Nephron progenitor cell (in vitro differentiated cells): ENCODE measurements at places on chromosomes 4 and X.

- no peak for DNase-seq
Observed at GRCh38 chr4:21986307-21986706, 37.7 kb upstream of the KCNIP4 start.

- DNase-seq: no peak
Observed at GRCh38 chr4:80492761-80493160, 157.2 kb downstream of the CFAP299 start.

DNA sequence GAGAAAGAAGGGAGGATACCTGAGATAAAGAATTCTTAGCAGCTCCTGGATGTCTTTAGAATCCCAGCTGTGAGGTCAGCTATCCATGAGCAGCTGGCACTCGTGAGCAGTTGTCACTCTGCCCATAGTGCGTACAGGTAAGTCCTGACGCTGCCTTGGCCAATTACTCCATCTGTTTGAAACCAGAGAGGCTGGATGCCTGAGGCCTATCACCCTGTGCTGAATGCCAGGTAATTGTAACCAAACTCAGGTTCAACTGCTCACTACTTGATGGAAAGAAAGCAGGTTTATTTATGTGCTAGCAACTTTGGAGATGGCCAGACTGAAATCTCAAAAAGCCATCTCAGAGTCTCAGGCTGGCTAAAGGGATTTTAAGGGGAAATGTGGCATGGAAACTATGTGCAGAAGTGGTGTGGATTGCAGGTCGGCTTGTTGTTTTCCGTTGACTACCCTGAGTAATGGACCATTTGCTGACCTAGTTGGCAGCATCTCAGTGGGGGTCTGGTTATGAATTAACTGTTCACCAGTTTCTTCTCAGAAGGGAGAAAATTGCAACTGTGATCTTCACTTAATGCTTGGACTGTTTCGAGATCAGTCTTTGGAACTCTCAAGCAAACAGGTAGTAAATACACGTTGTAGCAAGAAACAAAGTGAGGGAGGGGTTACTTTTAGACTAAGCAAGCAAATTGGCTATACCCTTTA, 1614.0 kb upstream of the PCDH10 start:
- DNase-seq: no peak

DNA sequence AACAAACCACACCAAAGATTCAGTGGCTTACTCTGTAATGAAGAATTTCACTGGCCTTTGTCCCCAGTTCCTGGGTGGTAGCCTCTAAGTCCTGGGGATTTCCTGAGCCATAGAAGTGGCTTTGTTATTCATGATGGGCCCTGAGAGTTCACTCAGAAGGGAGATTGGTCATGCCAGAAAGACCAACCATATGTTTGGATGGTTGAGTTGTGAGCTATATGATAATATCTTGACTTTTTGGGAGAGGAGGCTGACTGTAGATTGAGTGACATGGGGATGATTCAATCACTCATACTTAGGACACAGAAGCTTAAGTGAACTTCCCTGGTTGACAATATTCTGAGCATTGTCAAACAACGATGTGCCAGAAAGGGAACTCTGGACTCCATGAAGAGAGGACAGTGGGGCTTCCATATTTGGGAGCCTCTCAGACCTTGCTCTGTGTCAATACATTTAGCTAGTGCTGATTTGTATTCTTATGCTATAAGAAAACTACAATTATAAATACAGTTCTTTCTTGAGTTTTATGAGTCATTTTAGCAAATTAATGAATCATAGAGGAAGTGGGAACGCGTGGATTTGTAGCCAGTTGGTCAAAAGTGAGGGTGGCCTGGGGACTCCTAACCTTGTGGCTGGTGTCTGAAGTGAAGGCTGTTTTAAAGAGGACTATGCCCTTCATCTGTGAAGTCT, 392.0 kb downstream of the GBA3 start:
- no peak for DNase-seq

DNA sequence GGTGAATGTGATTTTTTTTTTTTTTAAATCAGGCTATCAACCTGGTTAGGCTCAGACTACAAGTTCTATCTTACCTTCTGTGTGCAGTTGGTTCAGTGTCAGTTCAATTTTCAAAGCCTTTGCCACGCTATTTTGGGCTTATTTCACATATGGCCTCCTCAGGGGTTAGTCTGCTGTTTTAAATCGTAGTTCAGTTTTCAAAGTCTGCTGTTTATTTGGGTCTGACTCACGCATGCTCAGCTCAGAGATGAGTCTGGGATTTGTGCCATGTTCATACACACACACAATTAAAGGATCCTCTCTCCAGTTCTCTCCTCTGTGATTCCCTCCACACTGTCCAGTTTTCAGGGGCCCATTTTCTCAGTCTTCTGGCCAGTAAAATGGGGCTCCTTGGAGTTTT, 32.3 kb upstream of the ZFX start:
- no peak for DNase-seq

GRCh38 chr4:147560625-147561024, 56.6 kb upstream of the TMEM184C start:
- DNase-seq: no peak

DNA sequence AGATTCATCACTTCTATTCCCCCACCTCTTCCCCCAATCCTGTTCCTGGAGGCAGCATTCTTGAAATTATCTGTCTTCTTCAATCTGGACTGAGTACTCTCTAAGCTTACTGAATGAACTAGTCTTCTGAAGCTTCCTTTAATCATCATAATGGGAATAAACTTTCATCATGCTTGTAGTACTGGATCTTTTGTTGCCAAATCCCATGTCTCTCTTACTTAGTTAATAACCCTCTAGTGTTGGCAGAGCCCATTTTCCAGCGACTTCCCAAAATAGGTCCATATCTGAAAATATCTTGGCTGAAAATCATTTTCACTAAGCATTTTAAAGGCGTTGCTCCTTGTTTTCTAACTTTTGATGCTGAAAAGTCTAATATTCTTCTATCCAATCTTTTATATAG, 39.6 kb downstream of the RPS6KA3 start:
- DNase-seq: no peak

- no peak for DNase-seq
Observed at GRCh38 chrX:67648361-67648760, 104.5 kb downstream of the AR start.

DNA sequence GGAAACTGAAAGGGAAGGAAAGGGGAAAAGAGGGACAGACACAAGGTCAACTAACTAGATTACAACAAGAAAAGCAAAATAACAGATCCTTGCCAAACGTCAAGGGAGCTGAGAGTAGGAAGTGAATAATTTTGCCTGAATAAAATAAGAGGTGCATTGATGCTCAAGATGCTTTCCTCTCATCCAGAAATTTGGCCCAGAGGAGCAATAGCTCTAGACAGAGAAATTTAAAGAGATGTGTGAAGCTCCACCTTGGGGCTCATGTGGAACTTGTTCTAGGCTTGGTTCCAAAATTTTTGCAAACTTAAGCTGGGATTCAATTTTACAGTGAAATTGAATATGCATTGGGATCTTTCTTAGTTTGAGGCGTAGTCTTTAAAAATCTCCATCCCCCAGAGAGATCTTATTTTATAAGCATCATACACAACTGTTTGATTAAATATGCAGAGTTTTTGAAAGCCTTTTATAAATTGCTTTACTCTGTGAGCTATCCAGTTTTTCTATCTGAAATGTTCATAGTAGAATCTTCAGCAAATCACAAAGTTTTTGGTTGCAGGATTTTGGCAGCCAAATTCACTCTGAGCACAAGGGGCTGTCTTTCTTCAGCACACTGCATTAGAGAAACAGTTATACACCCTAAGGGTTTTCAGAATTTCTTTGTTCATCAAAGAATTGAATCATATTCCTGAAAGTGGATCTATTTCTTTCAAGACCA, 1159.5 kb downstream of the ADGRL3 start:
- no peak for DNase-seq

GRCh38 chr4:77021614-77022089, 54.1 kb downstream of the CCNI start:
- no peak for DNase-seq

GRCh38 chr4:780716-781492, 45.0 kb downstream of the CPLX1 start:
- DNase-seq: no peak

DNA sequence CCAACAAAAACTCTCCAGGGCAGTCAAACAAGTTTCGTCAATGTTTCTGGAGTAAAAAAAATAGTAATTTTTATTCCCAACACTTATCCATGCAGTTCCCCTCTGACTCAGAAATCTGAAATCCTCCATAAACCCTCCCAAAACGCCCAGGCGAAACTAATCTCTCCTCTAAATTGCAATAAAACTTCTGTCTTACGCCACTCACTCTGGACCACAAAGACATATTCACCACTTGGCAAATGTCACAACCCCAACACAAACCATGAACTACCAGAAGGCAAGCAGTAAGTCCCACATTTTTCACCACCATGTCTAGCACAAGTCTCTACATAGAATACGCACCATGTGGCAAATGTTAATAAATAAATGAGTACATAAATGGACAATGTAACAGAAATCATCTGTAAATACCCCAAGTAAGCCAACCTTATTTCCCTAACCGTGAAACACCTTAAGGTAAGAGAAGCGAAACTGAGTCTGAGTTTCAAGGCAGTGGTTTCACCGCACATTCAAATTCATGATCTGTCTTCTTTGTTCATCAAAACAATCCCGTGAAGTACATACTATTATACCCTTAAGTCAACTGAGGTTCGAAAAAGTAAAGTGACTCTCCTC, 1.6 kb downstream of the PAPSS1 start:
- DNase-seq: no peak

- no peak for DNase-seq
Observed at GRCh38 chr4:184675821-184676492, 26.4 kb downstream of the PRIMPOL start.

- no peak for DNase-seq
Observed at GRCh38 chr4:8101213-8102075, 57.2 kb downstream of the ABLIM2 start.
